Osteoblast (primary cell): ENCODE measurements at places on chromosomes 3 and 15. TPM values are rescaled to one million over a fixed set of nuclear protein-coding genes. Genes with fewer than 3 reads are reported as not detected.

GRCh38 chr15:88637436-88637835, 1.4 kb upstream of the ISG20 start:
- peak overlapping the region; percentile 96 for H3K27ac ChIP-seq
- H3K27me3 ChIP-seq = no peaks in the 10 kb centered on the region
- H3K4me1 ChIP-seq = peaks cover 17% of the 10 kb centered on the region
- H3K4me3 ChIP-seq = no peak overlapping the region
- DNase-seq = no peak

DNA sequence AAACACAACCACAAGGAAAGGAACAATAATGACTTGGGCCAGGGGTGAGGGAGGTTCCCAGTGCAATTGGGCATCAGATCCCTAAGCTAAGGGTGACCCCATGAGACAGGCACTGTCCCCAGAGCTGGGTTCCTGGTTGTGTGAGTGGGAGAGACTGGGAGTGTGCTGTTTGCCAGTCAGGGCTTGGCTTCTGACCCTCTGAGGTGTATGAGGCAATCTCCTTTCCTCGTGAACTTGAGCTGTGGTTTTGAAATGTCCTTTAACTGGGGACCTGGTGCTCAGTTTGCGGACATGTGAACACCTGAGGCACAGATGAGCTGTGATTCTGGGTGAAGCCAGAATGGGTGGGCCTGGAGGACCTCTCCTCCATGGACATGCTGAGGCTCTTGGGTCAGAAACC, 58.5 kb upstream of the PLXNA1 start:
- H3K4me3 ChIP-seq = no peak overlapping the region
- H3K36me3 ChIP-seq = no peaks in the 10 kb centered on the region
- H3K27me3 ChIP-seq = no peaks in the 10 kb centered on the region

DNA sequence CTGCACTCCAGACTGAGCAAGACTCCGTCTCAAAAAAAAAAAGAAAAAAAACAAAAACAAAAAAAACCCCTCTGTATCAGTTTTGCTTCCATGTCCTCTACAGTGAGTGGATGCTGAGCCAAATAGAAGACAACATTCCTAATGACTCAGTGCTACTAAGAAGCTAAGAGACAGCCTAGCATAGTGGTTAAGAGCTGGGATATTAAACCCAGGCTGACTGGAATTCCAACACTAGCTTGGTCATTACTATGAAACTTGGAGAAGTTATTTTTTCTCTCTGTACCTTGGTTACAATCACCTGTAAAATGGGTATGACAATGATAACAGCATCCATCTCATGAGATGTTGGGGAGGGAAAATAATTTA, 60.9 kb upstream of the PYGO1 start:
- no peak overlapping the region for H3K27ac ChIP-seq
- peak; percentile 79 for DNase-seq
- no peak overlapping the region for H3K4me3 ChIP-seq
- no peaks in the 10 kb centered on the region for H3K36me3 ChIP-seq

DNA sequence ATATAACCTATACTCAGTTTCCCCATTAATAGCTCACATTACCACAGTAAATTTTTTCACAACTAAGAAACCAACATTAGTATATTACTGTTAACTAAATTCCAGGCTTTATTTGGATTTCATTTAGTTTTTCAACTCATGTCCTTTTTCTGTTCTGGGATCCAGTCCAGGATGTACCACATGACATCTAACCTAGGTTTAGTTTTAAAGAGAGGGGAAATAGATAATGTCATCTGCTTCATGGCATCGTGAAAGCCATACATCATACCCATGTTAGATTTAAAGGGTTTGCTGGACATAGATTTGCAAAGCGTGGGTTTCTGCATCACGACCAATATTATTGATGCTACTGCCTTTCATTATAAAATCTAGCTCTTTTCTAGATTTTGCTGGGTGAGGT, 33.2 kb upstream of the RPP14 start:
- no peak overlapping the region for H3K4me3 ChIP-seq
- H3K27me3 ChIP-seq = no peaks in the 10 kb centered on the region
- no peaks in the 10 kb centered on the region for H3K36me3 ChIP-seq
- H3K27ac ChIP-seq = peak overlapping the region; percentile 84
- DNase-seq = no peak

DNA sequence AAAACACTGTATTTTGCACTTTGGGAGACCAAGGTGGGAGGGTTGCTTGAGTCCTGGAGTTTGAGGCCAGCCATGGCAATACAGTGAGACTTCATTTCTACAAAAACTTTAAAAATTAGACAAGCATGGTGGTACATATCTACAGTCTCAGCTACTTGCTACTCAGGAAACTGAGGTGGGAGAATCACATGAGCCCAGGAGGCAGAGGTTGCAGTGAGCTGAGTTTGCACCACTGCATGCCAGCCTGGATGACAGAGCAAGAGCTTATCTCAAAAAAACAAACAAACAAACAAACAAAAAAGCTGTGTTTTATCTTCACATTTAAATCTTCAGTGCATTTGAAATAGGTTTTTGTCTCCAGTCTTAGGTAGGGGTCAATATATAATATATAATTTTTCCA, 4.8 kb upstream of the SLC9C1 start:
- H3K36me3 ChIP-seq = no peaks in the 10 kb centered on the region
- H3K4me1 ChIP-seq = peaks cover 14% of the 10 kb centered on the region
- no peak overlapping the region for H3K4me3 ChIP-seq

DNA sequence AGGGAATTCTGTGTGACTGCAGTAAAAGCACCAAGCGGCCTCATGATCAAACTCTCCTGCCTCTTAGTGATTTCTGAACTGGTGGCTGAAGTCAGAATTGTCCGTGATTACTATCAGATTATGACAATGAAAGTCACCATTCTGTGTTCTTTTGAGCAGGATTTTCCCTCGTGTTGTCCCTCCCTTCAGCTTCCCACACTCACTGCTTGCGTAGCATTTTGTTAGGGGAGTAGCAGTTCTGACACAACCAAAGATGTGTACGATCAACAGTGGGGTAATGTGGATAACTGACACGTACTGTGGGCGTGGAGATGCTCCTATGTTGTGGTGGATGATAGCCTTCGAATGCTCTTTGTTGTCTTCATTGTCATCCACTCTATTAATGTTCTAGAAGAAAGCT, 67.8 kb upstream of the ICE2 start:
- no peaks in the 10 kb centered on the region for H3K27me3 ChIP-seq
- no peaks in the 10 kb centered on the region for H3K36me3 ChIP-seq

The SCAANT1 gene
- not detected in 2 replicates for total RNA-seq

GRCh38 chr3:127671523-127672428, 976 bp upstream of the ABTB1 start:
- peaks cover 5% of the 10 kb centered on the region for H3K4me1 ChIP-seq
- no peaks in the 10 kb centered on the region for H3K36me3 ChIP-seq
- no peaks in the 10 kb centered on the region for H3K27me3 ChIP-seq
- peak overlapping the region; percentile 80 for H3K4me3 ChIP-seq
- peak overlapping the region; percentile 60 for H3K27ac ChIP-seq

The REC114 gene
- not detected in 2 replicates for total RNA-seq

DNA sequence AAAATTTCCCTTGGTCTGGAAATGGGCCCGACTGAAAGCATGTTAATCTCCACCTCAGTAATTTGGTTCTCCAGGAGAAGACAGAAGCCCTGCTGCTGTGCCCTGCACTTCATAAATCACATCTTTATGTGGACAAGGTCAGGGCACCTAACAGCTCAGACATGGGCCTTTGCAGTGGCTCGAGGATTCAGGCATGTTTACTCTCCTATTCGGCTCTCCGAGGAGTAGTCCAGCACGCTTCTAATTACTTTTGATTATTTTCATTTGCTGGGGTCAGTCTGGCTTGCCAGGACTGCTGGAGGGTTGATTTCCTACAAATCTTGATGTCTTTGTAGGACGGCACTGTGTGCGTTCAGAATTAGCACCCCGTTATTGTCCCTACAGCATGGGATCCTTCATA, 511.2 kb downstream of the MECOM start:
- no peak overlapping the region for H3K4me3 ChIP-seq
- no peak overlapping the region for H3K27ac ChIP-seq
- no peaks in the 10 kb centered on the region for H3K4me1 ChIP-seq
- no peak for DNase-seq
- no peaks in the 10 kb centered on the region for H3K36me3 ChIP-seq
- peaks cover 22% of the 10 kb centered on the region for H3K27me3 ChIP-seq

DNA sequence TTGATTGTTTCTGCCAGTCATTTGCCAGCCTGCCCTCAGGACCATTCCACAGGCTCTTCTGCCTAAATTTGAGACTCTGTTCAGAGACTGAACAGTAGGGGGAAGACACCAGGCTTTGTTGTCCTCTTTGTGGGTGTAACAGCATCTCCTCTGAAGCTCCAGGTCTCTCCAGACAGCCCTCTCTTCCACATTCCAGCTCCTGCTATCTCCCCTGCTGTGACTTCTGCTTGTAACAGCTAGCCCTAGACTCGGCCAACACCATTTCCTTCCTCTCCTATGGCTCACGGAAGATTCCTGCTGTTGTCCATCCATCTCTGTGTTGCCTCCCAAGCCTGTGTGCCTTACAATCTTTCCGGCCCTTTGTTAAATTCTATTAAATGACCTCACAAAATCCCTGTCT, 40.2 kb downstream of the SUCLG2 start:
- H3K4me1 ChIP-seq = peaks cover 11% of the 10 kb centered on the region
- H3K4me3 ChIP-seq = no peak overlapping the region
- no peak overlapping the region for H3K27ac ChIP-seq
- H3K36me3 ChIP-seq = peaks cover 12% of the 10 kb centered on the region
- H3K27me3 ChIP-seq = no peaks in the 10 kb centered on the region

- H3K27ac ChIP-seq = no peak overlapping the region
- no peaks in the 10 kb centered on the region for H3K4me1 ChIP-seq
- no peak for DNase-seq
- H3K4me3 ChIP-seq = no peak overlapping the region
- H3K36me3 ChIP-seq = no peaks in the 10 kb centered on the region
- no peaks in the 10 kb centered on the region for H3K27me3 ChIP-seq
Observed at GRCh38 chr15:36965570-36966342, 134.6 kb downstream of the MEIS2 start.

DNA sequence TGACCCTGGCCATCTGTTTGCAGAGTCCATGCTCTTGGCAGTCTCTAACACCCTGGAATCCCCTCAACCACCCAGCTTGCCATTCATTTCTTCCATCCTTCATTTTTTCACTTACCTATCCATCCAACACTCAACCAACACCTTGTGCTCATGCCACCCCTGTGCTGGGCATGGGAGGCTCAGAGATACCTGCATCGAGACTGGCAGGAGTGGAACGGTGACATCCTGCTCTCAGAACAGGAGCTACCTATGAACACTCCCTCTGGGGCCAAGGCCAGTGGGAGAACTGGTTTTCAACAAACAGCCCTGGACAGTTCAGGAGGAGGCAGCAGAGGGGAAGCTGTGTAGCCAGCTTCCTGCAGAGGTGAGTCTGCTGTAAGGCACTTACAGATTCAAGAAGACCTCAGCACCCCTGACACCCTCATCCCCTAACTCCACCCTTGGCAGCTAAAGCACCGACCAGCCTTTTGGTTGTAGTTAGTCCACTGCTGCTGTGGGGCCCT, 19.5 kb upstream of the ATP2B2 start:
- no peaks in the 10 kb centered on the region for H3K36me3 ChIP-seq
- peaks cover 63% of the 10 kb centered on the region for H3K27me3 ChIP-seq
- H3K27ac ChIP-seq = no peak overlapping the region
- H3K4me1 ChIP-seq = no peaks in the 10 kb centered on the region
- no peak for DNase-seq

GRCh38 chr3:5004319-5005152, 25.3 kb downstream of the BHLHE40 start:
- no peak overlapping the region for H3K4me3 ChIP-seq
- DNase-seq = no peak
- no peaks in the 10 kb centered on the region for H3K27me3 ChIP-seq
- H3K27ac ChIP-seq = no peak overlapping the region
- peaks cover 6% of the 10 kb centered on the region for H3K4me1 ChIP-seq
- no peaks in the 10 kb centered on the region for H3K36me3 ChIP-seq

GRCh38 chr3:49673715-49674496, at the start of gene APEH:
APEH (plus strand) TSS chr3:49674351; CDS start chr3:49674402, 51 bp downstream.
- peaks cover 34% of the 10 kb centered on the region for H3K36me3 ChIP-seq
- peak within 1 kb of the TSS; percentile 85 for H3K27ac ChIP-seq
- H3K4me1 ChIP-seq = peaks cover 10% of the 10 kb centered on the region
- peak; percentile 100 for DNase-seq

- no peak overlapping the region for H3K27ac ChIP-seq
- DNase-seq = peak; percentile 73
- H3K4me3 ChIP-seq = no peak overlapping the region
Observed at GRCh38 chr3:12237912-12238650, 50.8 kb upstream of the PPARG start.

GRCh38 chr3:17340693-17341092, 401.7 kb downstream of the TBC1D5 start:
- no peak overlapping the region for H3K4me3 ChIP-seq
- no peaks in the 10 kb centered on the region for H3K36me3 ChIP-seq
- H3K27ac ChIP-seq = no peak overlapping the region
- peak; percentile 19 for DNase-seq

The CCR8 gene
- total RNA-seq = not detected in 2 replicates

The P2RY14 gene
- not detected in 2 replicates for total RNA-seq
